Aorta (tissue), 5 donors: ENCODE measurements at places on chromosomes 6 and 20. TPM values are rescaled to one million over a fixed set of nuclear protein-coding genes. Genes with fewer than 3 reads are reported as not detected.
A peak's percentile ranks its signal among the peaks of the same experiment; 100 is the strongest.

The OR2B6 gene
- total RNA-seq = not detected

The SEL1L2 gene
- total RNA-seq = 6.3 TPM

The TMEM244 gene
- total RNA-seq = not detected

The HLA-F gene
- total RNA-seq = 90.5 TPM

The FRK gene
- total RNA-seq = 9.3 TPM

The ZNF391 gene
- total RNA-seq = 4.5 TPM

The BANF2 gene
- not detected for total RNA-seq

The MCHR2 gene
- total RNA-seq = not detected

The RAD21L1 gene
- not detected for total RNA-seq

The CTCFL gene
- not detected for total RNA-seq

The SLC12A5 gene
- total RNA-seq = 0.94 TPM

The ACSS1 gene
- 14.8 TPM for total RNA-seq

The RSPH9 gene
- 0.75 TPM for total RNA-seq

- H3K27ac ChIP-seq = no peak overlapping the region
Observed at GRCh38 chr6:110877569-110877968, 3.0 kb downstream of the AMD1 start.

- H3K4me3 ChIP-seq = no peak overlapping the region
- H3K4me1 ChIP-seq = no peaks in the 10 kb centered on the region
- DNase-seq = no peak
- no peaks in the 10 kb centered on the region for H3K36me3 ChIP-seq
Observed at GRCh38 chr6:38792356-38792755, 77.2 kb downstream of the DNAH8 start.

GRCh38 chr6:88548891-88549505, 382.9 kb upstream of the CNR1 start:
- H3K36me3 ChIP-seq = no peaks in the 10 kb centered on the region
- H3K4me3 ChIP-seq = no peak overlapping the region
- no peak for DNase-seq
- no peaks in the 10 kb centered on the region for H3K4me1 ChIP-seq
- no peak overlapping the region for H3K27ac ChIP-seq

DNA sequence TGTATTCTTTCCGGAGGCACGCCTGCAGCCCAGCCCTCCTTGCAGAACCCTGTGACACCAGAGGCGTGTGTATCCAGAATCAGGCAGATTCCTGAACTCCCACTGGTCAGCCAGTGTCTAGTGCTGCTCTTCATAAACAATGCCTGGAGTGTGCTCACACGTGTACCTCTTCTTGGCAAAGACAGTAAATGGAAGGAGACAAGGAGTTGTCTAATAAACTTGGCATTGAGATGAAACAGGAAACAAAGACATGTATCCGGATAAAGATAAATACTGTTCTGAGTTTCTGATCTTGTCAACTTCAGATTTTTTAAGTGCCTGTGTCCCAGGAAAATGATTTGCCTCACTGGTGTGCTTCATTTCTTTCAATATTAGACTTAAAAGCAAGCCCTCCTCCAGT, 1.7 kb downstream of the RPS6KA2 start:
- H3K36me3 ChIP-seq = no peaks in the 10 kb centered on the region
- H3K4me1 ChIP-seq = peaks cover 4% of the 10 kb centered on the region
- H3K27me3 ChIP-seq = no peaks in the 10 kb centered on the region
- no peak overlapping the region for H3K4me3 ChIP-seq
- no peak overlapping the region for H3K27ac ChIP-seq

GRCh38 chr6:33206027-33206863, 1.8 kb downstream of the HSD17B8 start:
- no peak for DNase-seq
- no peak overlapping the region for H3K27ac ChIP-seq
- H3K4me1 ChIP-seq = no peaks in the 10 kb centered on the region
- no peaks in the 10 kb centered on the region for H3K27me3 ChIP-seq
- peaks cover 3% of the 10 kb centered on the region for H3K36me3 ChIP-seq
- no peak overlapping the region for H3K4me3 ChIP-seq

DNA sequence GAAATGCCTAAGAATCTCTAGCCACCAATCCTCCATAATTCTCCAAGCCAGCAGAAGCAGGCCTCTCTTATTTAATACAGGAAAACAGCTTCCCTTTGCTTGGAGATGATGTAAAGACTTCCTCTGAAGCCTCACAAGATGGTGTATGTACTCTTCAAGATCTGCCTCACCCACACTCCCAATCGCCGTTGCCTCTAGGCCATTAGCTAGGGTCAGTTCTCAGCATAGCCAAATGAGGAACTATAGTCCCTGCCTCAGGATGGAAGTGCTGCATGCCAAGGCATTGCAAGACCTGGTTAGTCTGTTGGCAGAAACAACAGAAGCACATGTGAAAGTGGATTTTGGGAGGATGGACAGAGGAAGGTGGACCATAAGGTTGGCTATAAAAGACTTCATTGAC, 139.1 kb downstream of the SCML4 start:
- H3K27ac ChIP-seq = no peak overlapping the region
- no peak for DNase-seq
- no peaks in the 10 kb centered on the region for H3K4me1 ChIP-seq

DNA sequence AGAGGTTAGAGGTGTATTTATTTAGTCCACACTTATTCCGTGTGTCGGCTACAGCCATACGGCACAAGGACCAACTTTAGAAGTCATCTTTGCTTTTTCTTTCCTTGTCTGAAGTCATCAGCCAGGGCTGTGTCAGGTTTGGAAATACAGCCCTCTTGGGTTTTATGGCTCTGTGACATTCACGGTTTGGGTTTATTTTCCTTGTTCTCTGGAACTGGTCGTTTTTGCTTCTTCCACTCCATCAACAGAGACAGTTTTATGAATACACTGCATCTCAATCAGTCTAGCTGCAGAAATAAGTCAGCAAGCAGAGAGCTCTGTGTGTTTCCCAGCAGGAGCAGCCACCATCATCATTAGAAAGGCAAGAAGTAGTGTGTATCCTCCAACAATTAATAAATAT, 132.5 kb downstream of the TBC1D7 start:
- no peak overlapping the region for H3K4me3 ChIP-seq
- no peaks in the 10 kb centered on the region for H3K36me3 ChIP-seq
- H3K27ac ChIP-seq = no peak overlapping the region
- no peak for DNase-seq

DNA sequence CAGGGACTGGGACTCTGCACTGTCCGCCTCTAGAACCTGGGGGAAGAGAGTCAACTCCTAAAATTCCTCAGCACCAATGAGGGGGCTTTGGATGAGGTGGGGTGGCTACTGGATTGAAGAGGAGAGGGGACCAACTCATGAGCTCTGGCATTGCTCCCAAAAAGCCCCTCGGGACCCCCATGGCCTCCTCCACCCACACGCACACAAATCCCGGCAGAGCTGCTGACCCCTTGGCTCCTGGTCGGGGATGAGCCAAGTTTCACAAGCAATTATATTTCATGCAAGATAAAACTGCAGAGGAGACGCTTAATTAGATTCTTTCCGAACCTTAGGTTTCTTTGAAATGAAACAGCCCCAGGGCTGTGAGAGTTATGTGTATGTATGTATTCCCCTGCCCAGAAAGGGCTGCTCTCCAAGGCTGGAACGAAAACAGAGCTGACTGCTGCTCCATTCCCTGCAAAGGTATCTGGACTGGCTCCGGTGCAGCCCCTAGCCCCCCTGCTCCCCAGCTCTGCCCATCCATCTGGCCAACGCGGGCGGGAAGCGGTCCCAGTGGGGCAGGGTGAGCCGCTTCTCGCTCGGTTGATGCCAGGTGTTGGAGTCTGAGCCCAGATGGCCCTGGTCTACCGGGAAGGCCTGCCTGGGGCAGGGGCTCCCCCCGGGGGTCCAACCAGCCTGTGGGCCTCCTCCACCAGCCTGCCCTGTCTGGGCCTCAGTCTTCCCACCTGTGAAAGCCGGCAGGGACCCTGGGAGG, 46.8 kb upstream of the STX16 start:
- no peak overlapping the region for H3K4me3 ChIP-seq
- H3K27me3 ChIP-seq = no peaks in the 10 kb centered on the region
- H3K27ac ChIP-seq = no peak overlapping the region
- no peaks in the 10 kb centered on the region for H3K4me1 ChIP-seq
- H3K36me3 ChIP-seq = no peaks in the 10 kb centered on the region
- DNase-seq = peak; percentile 28

- H3K27me3 ChIP-seq = no peaks in the 10 kb centered on the region
- no peak overlapping the region for H3K27ac ChIP-seq
- no peak overlapping the region for H3K4me3 ChIP-seq
- no peaks in the 10 kb centered on the region for H3K4me1 ChIP-seq
- no peak for DNase-seq
- peaks cover 7% of the 10 kb centered on the region for H3K36me3 ChIP-seq
Observed at GRCh38 chr6:37480118-37480736, 19.5 kb downstream of the CCDC167 start.

GRCh38 chr20:10359621-10360040, 74.4 kb downstream of the MKKS start:
- H3K4me1 ChIP-seq = no peaks in the 10 kb centered on the region
- H3K27me3 ChIP-seq = no peaks in the 10 kb centered on the region
- no peaks in the 10 kb centered on the region for H3K36me3 ChIP-seq
- no peak overlapping the region for H3K4me3 ChIP-seq

DNA sequence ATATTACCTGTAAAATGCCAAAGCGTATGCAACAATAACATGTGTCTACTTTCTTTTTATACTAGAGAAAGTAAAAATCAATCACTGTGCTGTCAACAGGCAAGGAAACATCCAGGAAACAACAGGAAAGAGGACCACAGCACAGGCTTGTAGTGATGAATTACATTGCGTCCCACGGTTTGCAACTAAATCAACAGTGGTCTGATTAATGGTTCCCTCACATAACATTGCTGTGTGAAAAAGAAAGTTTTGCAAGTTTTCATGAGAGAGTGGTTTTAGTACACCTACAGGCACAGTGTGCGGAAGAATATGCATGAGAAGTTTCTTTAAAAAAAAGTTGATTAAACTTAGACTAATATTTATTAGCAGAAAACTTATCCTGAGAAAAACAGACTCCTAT, 329.5 kb upstream of the HSF2 start:
- H3K4me3 ChIP-seq = no peak overlapping the region
- no peaks in the 10 kb centered on the region for H3K27me3 ChIP-seq
- H3K27ac ChIP-seq = no peak overlapping the region
- no peaks in the 10 kb centered on the region for H3K36me3 ChIP-seq

DNA sequence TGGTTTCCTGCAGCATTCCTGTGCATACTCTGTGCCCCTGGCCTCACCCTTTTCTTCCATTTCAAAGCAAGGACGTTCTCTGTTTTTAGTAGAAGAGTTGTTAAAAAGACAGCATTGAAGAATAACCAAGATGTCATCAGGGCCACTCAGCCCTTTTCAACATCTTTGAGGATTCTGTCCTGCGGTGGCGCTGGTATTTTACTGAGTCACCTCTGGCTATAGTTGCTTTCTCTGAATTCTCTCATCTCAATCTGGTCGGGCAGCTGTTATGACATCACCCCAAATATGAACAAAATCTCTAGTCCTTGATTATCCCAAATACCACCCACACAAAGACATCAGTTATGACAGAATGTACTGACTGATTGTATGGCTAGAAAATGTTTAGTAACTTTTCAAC, 204.2 kb downstream of the GRIK2 start:
- no peak overlapping the region for H3K27ac ChIP-seq
- no peaks in the 10 kb centered on the region for H3K4me1 ChIP-seq
- no peak for DNase-seq
- no peak overlapping the region for H3K4me3 ChIP-seq
- H3K36me3 ChIP-seq = no peaks in the 10 kb centered on the region

DNA sequence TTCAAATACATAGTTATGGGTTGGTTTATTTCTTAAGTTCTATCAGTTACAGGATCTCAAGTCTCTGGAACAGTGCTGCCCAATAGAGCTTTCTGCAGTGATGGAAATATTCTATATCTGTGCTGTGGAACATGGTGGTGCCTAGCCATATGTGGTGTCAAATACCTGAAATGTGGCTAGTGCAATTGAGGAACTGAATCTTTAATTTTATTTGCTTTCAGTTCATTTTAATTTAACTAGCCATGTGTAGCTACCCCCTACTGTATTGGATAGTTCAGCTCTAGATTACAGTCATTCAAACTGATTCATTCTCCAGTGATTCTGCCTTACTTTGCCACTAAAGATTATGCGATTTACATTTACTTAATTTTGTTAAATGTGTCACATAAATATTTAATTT, 503.2 kb downstream of the CDKAL1 start:
- no peak overlapping the region for H3K4me3 ChIP-seq
- no peaks in the 10 kb centered on the region for H3K36me3 ChIP-seq
- H3K27me3 ChIP-seq = no peaks in the 10 kb centered on the region

GRCh38 chr6:137637121-137637520, 142.9 kb upstream of the OLIG3 start:
- H3K27me3 ChIP-seq = no peaks in the 10 kb centered on the region
- no peak for DNase-seq
- H3K4me1 ChIP-seq = peaks cover 2% of the 10 kb centered on the region
- H3K36me3 ChIP-seq = no peaks in the 10 kb centered on the region

GRCh38 chr6:160043784-160044183, 74.9 kb downstream of the IGF2R start:
- no peaks in the 10 kb centered on the region for H3K27me3 ChIP-seq
- H3K27ac ChIP-seq = peak overlapping the region; percentile 1
- H3K4me1 ChIP-seq = peaks cover 2% of the 10 kb centered on the region
- no peak for DNase-seq

DNA sequence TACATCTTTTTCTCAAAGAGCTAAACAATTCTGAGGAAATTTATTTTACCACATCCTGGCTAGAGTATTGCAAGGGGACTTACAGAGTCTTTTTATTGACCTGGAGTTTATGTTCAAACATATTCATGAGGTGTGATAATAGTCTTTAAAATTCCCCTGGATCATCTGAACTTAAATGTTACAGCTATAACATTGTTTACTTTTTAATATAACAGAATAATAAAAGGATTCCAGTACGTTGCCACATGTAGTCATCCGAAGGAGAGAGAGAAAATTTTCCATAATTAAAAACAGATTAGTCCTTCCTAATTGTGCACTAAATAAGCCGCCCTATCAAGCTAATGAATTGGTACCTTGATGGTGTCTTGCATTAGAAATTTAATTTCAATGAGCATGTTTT, 765.4 kb upstream of the MAP3K7 start:
- no peak overlapping the region for H3K4me3 ChIP-seq
- no peaks in the 10 kb centered on the region for H3K27me3 ChIP-seq
- no peak for DNase-seq
- H3K27ac ChIP-seq = no peak overlapping the region

DNA sequence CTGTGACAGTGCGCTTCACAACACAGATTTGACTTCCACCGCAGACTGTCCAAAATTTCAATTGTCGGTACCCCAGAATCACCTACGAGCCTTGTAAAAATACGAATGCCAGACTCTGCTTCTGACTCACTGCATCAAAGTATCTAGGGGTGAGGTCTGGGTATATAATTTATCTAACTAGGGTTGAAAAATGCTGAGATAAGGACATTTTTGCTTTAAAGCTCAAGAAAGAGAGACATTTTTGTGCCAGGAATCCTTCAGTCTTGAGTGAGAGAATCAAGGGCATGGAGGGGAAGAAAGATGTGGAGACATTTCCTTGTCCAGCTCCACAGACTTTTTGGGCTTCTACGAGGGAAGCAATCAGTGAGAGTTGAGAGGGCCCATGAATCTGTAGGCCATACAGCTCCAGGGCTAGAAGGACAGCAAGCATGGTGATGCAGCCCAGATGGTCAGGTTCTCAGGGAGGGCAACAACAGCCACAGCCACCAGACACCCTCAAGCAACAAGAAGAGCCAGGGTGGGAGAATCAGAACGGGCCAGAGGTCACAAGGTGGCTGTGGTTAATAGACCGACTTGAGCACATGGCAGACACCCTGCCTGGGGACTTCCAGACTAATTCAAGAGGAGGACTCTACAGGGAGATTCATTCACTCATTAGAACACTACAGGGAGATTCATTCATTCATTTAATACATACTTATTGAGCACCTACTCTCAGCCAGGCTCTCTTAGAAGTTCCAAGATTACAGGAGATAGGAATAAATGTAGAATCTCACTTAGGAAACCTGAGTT, 211.1 kb upstream of the PRDM1 start:
- no peaks in the 10 kb centered on the region for H3K27me3 ChIP-seq
- no peaks in the 10 kb centered on the region for H3K36me3 ChIP-seq
- no peak overlapping the region for H3K27ac ChIP-seq
- H3K4me1 ChIP-seq = no peaks in the 10 kb centered on the region
